ENCODE measurements at places on chromosomes 5 and 9.

DNA sequence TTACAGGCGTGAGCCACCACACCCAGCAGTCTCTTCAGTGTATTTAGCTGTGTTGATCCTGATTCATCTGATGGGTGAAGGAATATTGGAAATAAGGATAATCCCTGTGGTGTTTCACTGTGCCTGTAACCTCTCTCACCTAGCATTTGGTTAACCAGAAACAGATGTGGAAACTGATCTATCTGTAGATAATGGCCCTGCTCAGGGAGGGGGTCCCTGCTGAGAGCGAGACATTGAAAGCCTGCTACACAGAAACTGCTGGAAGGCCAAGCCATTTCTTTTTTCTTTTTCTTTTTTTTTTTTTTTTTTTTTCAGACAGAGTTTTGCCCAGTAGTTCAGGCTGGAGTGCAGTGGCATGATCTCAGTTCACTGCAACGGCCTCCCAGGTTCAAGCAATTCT is 28.4 kb downstream of the QRFP start:
- DNase-seq: no peak

DNA sequence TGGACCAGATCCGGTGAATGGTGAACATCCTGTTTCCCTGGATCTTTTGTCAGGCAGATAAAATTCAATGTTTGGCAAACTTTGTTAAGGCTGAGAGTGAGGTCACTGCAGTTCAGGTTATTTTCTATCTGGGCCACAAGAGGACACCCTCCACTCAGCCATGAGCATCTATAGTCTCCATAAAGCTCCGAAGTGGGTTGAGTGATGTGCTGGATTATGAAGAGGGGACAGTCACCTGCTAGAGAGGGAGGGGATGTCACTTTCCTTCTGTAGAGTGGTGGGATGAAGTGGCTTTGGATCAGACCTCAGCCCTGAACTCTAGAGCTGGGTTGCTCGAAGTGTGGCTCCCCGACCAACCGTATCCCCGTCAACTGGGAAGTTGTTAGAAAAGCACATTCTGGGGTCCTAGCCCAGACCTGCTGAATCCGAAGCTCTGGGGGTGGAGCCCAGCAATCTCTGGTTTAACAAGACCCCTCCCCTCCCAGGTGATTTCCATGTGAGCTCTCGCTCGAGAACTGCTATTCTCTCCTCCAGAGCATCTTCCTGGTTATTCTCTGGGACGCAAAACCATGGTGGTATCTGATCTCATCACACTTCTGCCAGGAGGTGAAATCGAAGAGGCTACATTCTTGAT is 31.8 kb upstream of the FGF1 start:
- DNase-seq: no peak

GRCh38 chr9:91882627-91883026 is 67.4 kb downstream of the ROR2 start:
- DNase-seq: no peak

GRCh38 chr9:99567436-99567835 is 254.2 kb upstream of the NR4A3 start:
- no peak for DNase-seq

GRCh38 chr5:33267801-33268200 is 173.0 kb upstream of the TARS1 start:
- no peak for DNase-seq

- no peak for DNase-seq
Observed at GRCh38 chr9:32264170-32264864, 120.1 kb upstream of the ACO1 start.

DNA sequence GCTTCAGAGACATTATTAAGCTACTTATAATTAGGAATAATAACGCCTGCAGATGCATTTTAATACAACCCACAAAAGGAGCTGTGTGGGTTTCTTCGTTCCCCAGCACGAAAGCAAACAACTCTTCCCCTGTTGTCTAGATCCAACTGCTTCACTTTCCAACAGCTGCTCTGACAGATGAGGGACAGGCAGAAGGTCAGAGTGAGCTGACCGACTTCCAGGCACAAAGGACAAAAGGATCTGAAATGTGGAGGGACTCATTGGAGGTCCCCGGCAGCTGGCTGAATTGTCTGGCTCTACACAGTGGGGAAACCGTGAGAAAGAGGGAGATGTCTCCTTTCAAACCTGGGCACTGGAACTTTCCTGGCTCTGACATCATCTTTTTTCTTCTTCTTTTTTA is 79.1 kb upstream of the ALDH1B1 start:
- DNase-seq: no peak

DNA sequence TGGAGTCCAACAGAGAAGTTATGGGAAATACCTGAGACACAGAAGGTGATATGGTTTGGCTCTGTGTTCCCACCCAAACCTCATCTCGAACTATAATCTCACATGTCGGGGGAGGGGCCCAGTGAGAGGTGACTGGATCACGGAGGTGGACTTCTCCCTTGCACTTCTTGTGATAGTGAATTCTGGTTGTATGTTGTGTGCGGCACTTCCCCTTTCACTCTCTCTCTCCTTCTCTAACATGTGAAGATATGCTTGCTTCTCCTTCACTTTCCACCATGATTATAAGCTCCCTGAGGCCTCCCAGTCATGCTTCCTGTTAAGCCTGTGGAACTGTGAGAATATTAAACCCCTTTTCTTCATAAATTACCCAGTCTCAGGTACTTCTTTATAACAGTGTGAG is 96.1 kb downstream of the TMEM232 start:
- DNase-seq: no peak

DNA sequence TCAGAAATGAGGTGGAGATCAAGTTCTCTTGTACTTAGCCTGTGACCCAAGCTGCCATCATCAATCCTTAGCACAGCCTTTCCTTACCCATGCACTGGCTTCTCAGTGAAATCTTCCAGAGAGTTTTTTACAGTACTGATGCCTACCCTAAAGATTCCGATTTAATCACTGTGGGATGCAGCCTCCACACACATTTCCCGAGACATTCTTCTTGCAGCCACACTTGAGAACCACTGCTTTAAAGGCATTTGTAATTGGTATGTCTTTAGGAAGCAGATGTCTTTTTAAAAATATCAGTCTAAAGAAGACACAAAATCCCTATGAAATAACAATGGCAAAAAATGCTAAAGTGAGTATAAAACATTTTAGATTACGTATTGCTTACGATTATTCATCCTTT is 17.3 kb upstream of the GLIS3 start:
- DNase-seq: no peak

- no peak for DNase-seq
Observed at GRCh38 chr5:3684771-3685354, 89.2 kb downstream of the IRX1 start.

GRCh38 chr5:164975986-164976385 is 1470.6 kb downstream of the MAT2B start:
- no peak for DNase-seq

DNA sequence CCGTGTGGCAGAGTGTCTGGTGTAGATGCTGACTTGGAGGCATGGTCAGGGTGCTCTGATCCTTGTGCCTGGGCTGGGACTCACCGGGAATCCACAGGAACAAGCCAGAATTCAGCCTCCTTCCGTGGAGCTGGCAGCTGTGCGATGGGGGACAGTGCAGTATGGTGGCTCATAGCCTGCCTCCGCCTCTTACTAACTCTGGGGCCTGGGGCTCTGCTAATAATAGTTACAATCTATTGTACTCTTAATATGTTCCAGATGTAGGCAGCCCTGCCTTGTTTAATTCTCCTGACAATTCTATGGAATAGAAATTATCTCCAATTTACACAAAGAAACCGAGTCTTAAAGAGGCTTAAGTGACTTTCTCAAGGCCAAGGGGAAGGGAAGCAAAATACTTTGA is 77.6 kb downstream of the PCDH1 start:
- DNase-seq: no peak

DNA sequence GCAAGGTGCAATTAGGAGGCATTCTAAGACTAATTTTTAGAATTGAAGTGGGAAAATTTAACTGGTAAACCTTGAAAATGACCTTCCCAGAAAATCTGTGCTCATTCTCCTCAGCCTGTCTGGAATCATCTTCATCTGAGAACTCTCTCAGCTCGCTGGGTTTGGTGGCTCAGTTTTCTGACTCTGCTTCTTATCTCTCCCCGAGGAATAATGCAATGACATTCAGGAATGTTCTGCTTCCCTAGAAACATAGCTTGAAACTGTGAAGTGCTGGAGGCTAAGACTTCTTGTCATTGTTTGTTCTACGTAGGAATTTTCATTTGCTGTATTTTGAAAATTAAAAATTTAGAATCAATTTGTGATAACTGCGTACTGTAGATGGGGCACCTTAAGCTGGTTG is 86.6 kb downstream of the KCNN2 start:
- DNase-seq: no peak

GRCh38 chr5:20648981-20649380 is 661.0 kb upstream of the CDH18 start:
- no peak for DNase-seq

DNA sequence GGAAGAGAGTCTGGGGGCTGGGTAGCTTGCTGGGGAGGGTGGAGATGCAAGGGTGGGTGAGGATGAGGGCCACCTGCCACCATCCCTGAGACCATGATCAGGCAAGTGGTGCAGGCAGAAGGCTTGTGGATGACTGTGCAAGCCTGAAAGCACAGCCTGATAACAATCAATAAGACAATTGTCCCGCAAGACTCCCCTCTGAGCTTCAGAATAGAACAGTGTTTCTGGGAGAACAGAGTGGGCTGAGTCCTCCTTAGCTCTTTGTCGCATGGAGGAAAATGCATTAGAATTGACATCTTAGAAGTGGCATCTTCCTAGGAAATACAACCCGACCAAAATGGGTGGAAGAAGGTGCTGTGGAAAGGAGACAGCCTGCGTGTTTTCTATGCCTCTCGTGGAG is 6.6 kb downstream of the GADD45G start:
- DNase-seq: no peak

DNA sequence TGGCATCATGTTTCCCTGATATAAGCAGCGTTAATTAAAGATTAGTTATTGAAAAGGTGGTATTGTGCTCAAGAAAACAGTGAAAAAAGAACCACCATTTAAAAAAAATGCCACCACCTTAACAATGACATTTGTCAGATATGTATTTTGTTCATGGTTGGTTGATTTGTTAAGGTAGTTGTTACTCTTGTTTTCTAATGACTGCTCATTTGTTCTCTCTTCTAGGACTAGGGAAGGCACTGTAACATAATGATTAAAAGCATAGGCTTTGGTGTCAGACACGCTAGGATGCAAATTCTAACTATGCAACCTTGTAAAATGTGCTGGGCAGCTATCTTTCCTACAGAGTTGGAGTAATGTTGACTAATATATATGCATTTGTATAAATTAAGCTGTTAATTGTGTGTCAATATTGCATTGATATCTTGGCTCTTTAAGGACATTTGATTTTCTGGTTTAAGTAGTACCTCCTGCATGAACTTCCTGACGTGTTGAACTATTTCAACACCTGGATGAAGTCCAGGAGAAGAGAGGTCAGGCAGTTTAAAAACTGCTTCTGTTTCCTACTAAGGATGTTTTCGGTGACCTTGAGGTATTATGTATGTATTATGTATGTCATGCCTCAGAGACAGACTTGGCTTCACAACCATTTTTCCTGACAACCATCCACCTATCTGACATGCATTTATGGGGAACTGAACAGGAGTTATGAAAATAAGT is 77.8 kb downstream of the MUSK start:
- DNase-seq: no peak

DNA sequence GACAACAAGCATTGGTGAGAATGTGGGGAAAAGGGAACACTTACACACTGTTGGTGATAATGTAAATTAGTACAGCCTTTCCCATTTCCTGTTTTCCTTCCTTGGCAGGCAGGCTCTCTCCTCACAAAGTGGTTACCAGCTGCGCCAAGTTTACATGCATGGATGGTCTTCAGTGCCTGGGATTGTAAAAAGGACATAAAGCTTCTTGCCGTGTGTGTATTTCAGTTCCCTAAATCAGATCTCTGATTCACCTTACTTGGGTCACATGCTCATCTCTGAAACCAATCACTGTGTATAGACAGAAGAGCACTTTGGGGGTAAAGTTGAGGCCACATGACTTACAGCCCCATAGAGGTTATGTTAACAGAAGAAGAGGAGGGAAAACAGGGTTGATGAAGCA is 92.8 kb downstream of the CAVIN4 start:
- DNase-seq: no peak
